ENCODE measurements at places on chromosomes 5 and 9.

- no peak for DNase-seq
Measured at GRCh38 chr5:73150876-73151275, 22.1 kb upstream of the TMEM174 start.

DNA sequence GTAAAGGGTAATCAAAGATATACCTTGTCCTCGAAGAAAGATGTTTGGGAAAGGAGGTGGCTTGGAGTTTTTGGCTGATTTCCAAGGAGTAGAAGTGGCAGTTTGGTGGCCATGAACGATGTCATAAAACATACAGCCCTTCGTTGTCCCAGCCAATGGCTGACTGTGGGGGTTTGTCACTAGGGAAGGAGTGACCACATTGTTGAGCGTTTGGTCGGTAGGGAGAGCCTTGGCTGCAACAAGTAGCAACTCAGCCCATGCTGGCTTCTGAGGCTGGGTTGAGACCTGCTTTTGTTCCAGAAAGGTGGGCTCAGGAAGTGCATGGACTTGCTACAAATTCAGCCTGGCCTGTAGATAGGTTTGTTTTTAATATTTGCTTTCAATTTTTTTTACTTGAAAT lies 128.3 kb downstream of the BOD1 start:
- no peak for DNase-seq

GRCh38 chr5:2335733-2336515 lies 415.6 kb downstream of the IRX2 start:
- DNase-seq, result no peak

DNA sequence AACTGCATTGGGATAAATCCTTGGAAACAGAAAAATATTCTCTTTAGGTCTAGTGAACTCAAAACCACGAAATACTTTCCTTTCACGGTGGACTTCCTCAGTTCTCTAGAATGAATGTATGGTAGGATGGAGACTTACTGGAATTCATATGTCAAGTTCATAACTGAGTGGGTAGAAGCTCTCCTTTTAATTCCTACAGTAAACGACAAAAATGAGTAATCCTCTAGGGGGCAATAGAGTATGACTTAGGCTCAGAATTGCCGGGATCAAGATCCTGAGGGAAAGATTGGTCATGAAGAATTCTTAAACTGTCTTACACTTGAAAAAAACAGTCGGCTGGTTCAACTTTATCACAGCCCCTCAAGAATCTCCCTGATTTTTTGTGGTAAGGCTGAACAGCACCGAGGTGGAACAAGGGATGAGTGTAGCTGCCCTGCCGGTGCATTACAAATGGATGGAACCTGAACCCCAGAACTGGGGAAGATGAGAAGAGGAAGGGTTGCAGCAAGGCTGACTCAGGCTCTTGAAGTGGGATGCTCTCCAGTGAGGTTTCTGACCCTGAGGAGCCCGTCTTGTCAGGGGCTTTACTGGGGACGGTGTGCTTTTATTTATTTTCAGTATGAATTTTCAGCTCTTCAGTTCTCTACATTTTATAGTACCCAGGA lies 14.0 kb upstream of the LOX start:
- no peak for DNase-seq

- no peak for DNase-seq
Measured at GRCh38 chr9:126499005-126499910, 114.5 kb upstream of the LMX1B start.

DNA sequence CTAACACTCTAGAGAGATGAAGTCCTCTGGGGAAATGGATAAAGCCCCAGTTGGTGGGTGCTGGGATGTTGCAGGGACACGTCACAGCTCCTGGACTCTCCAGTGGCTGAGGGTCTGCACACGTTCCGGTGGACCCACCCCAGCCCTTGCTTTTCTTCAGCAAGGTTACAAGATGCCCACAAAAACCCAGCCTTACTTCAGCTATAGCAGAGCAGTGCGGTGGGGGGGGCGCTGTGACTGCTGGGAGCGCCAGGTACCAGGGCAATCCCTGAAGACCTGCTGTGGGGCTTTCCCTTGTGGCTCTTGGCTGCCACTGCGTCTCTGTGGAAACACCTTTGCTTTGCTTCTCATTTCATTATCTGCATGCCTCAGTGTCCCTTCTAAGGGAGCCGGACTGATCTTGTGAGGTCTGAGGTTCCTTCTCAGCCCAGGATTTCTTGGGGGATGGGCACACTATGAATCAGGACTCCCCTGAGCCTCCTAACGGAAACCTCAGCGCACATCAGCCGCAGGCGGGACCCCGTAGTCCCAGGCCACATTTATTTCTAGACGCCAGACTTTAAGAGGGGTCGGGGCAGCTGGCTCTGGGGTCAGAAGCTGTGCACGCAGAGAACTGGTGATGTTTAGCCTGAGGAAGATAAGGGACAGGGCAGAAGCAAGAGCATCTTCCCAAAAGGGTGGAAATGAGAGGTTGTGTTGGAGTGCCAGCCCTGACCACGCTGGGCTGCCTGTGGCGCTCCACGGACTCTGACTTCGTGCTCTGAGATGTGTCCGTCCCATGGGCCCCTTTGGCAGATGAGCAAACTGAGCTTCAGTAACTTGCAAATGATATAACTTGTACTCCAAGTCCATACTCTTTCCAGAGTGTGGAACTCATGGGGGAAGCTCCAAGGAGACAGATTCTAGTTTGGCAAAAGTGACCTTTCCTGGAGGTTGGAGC lies 106.8 kb downstream of the WNK2 start:
- DNase-seq, result no peak

DNA sequence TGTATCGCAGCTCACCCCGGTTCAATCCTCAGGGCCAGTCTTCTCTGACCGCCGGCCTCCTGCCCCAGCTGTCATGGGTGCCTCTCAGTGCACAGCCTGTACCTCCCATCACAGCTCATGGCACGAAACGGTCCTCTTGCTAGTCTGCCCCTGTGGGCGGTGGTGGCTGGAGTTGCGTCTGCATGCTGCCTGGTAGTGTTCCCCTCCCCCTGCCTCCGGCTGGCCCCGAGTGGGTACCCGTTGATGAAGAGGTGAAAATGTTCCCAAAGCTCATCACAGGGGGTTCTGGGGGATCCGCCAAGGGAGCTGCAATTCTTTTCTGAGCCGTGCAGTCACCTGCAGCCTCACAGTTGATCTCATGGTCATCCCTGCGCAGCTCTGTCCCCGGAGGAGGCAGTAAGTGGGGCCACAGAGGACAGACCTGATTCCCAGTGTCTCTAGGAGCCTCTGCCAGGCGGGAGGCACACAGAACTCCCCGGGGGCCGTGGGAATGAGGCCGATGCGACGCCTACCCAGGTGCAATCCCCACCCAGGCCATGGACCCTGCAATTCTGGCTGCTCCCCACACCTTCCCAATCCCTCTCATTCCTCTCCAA lies 34.7 kb upstream of the FIBCD1 start:
- DNase-seq, result no peak

GRCh38 chr5:173192561-173192960 lies 42.4 kb downstream of the NKX2-5 start:
- DNase-seq, result no peak

- no peak for DNase-seq
Measured at GRCh38 chr5:42654645-42655044, 102.0 kb upstream of the CCDC152 start.

DNA sequence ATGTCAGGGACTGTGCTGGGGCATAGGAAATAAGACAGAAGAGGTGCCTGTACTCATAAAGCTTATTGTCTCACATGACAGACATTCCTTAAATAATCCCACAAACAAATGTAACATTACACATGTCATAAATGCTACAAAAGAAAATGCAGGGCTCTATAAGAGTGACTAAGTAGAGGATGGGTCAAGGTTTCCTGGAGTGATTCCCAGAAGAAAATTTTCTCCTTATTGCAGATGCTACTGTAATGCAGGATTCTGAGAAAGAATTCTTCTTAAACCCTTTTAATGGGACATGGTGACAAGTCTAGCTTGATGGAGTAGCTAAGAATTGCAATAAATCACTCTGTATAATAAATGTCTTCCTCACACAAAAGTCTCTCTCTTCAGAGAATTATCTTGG lies 55.7 kb downstream of the SH3TC2 start:
- no peak for DNase-seq

DNA sequence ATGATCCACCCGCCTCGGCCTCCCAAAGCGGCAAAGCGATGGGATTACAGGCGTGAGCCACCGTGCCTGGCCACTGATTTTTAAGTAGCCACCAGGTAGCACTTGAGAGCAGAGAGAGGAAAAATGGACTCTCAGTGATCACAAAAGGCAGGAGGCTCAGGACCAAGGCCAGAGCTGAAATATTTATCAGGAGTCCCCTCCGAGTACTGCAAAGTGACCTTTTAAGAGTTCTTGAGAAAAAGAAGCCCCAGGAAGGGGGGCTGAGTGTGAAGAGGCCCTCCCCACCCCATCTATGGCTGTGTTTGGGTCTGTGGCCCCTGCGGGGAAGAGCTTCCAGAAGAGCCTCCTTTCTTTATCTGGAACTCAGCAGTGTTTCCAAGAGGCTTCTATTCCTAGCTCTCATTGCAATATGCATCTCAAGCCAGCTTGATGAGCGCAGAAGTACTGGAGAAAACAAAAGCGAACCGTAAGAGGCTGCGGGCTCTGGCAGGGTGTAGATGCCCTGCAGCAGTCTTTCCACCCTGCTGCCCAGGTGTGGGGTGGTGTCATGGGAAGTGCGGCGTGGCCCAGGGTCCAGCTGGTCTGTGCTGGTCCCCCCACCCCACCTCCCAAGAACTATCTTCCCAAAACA lies 75.5 kb upstream of the CDK20 start:
- no peak for DNase-seq

DNA sequence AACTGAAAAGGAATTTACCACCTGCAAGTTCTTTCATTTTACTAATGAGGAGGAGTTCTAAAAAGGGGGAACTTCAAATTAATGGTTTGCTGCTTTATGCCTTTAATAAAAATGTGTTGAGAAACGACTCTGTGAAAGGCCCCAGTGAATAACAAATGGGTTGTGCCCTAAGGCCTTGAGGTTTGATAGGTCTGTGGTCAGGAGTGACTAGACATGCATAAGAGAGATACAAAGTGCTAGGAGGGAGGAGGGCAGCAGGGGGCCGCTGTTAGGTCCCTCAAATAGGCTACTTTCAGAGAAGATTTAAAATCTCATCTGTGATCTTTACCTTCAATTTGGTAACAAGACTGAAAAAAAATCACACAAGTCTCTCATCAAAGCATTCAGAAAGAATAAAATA lies 58.3 kb downstream of the FAM81B start:
- DNase-seq, result no peak

- DNase-seq, result no peak
Measured at GRCh38 chr5:67680099-67680498, 483.5 kb upstream of the CD180 start.

DNA sequence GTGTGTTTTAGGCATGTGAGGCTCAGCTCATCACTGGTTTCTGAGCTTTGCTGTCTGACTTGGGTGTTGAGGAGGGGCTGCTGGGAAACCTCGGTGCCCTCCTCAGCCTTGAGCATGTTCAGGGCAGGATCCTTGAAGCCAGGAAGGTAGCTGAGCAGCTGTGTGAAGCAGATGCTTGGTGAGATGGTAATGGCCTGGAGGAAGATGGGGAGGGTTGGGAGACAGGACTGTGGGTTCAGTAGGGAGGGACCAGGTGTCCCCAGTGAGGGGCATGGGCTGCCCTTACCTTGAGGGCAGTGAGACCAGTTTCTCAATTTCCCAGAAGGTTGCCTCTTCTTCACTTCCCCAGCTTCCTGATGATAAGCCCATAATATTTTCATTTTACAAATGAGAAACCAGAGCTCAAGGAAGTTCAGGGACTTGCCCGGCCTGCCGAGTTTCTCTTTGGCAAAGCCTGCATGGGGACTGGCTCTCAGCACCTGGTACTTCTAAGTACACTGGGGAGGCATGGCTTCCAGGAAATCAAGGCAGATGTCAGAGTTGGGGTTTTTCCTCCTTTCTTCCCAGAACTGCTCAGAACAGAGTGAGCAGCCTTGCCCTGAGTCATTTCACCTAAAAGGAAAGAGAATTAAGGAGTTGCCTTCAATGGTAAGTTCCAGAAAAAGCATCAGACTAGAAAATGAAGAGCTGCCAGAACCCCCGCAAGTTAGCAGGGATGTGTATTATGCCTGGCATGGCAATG lies 225.7 kb downstream of the MAST4 start:
- peak; percentile 89 for DNase-seq

- DNase-seq, result no peak
Measured at GRCh38 chr9:111805830-111806241, 11.1 kb upstream of the SHOC1 start.

GRCh38 chr5:114208120-114208519 lies 153.8 kb upstream of the KCNN2 start:
- DNase-seq, result no peak

DNA sequence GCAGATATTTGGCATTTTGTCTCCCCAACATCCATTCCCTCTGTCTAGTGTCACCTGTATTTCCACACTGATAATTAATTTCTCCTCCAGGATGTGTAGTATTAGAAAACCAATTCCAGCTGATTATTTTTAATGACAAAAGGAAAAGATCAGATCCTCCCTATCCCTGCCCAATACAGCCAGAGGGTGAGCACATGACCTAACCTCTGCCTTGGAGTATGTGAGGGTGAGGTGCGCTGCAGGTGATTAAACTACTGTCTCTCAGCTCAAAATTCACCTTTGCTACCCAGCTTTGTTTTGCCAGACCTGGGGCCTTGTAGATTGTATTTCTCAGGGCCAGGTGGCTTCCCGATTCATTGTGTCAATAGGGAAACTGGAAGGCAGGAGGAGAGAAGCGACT lies 402.1 kb downstream of the PRELID2 start:
- DNase-seq, result no peak

GRCh38 chr9:134247918-134248631 lies 78.2 kb upstream of the RXRA start:
- DNase-seq, result no peak

- no peak for DNase-seq
Measured at GRCh38 chr5:10387690-10388089, 34.2 kb downstream of the MARCHF6 start.

DNA sequence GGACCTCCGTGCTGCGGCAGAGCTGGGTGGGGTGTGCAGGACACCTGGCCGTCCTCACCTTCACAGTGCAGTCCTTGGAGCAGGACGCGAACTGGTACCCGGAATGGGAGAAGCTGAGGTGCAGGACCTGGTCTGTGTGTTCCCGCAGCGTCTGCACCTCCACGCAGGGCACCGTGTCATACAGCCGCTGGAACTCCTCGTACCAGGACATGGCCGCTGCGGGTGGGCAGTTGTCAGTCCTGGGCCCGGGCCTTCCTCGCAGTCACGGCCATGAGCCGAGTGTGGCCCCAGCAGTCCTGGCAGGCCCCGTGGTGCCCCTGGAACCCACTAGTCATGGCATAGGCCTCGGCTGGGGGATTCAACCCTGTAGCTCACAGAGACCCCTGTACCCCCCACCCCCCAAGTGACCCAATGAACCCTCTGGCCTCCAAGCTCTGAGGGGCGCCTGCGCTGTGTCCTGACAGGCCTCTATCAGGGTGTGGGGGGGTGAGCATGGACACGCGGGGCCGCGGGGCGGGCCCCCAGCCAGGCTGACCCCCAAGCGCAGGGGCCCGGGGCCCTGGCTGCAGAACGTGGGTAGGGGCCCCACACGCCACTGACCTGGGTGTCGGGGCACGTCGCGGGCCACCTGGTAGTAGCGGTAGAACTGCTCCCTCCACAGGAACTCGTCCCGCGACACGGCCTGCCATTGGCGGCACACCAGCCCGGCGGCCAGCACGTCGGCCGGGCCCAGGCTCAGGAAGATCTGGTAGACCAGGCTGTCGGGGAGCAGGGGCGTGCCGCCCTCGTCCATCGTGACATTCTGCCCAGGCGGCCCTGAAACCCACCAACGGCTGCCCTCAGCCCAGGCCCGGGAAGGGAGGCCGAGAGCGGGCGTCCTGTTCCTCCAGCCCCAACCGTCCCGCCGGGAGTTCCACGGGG lies 987 bp downstream of the FBXW5 start:
- DNase-seq, result peak; percentile 38

Data from DND-41 (cell line).